ENCODE measurements at places on chromosomes 1 and 21.

GRCh38 chr1:155912056-155912536, 947 bp upstream of the RIT1 start:
- DNase-seq = no peak

DNA sequence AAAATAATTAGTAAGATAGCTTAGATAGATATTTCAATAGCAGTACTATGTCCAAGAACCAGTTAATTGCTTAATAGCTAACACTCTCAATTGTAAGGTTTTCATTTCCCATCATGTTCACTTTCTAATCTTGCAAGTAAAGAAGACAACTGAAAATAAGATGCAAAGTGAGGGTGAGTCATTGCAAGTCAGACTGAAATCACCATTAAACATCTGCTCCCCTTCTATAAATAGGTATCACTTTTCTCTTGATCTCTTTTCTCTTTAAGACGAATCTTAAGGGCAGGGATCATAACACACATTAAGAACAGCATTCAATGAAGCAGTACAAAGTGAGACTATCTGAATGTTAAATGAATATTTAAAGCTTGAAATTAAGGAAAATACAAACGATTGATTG, 40.4 kb downstream of the UBR4 start:
- DNase-seq = no peak

- DNase-seq = no peak
Observed at GRCh38 chr1:27445177-27445936, 44.6 kb downstream of the WASF2 start.

GRCh38 chr1:210707300-210708240, 378.9 kb downstream of the HHAT start:
- DNase-seq = no peak

DNA sequence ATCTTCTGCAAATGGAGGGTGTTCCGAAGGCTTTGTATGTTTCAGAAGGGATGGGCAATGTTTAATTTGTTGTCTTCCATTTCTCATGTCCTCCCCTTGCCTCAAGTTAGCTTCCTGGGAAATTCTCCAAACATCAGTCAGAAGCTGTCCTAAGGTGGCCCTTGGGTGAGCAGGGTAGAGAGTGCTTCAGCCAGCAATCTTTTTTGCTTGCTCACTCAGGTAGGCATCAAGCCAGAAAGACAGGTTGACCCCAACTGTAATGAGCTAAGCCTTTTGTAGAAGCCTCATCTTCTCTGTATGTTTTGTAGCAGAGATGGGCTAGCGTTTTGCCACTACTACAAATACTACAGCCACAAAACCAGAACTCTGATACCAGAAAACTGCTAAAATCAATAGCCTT, 321.5 kb upstream of the FAM78B start:
- no peak for DNase-seq

DNA sequence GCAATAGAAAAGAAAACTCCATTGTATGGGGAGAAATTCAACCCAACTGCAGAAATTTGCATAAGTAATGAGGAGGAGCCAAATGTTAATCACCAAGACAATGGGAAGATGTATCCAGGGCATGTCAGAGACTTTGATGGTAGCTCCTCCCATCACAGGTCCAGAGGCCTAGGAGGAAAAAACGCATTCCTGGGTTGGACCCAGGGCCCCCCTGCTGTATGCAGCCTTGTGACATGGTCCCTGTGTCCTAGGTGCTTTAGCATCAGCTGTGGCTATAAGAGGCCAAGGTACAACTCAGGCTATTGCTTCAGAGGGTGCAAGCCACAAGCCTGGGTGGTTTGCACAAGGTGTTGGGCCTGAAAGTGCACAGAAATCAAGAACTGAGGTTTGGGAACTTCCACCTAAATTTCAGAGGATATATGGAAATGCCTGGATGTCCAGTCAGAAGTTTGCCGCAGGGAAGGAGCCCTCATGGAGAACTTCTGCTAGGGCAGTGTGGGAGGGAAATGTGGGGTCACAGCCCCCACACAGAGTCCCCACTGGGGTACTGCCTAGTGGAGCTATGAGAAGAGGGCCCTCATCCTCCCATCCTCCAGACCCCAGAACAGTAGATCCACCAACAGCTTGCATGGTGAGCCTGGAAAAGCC, 162.3 kb downstream of the TGFB2 start:
- no peak for DNase-seq

DNA sequence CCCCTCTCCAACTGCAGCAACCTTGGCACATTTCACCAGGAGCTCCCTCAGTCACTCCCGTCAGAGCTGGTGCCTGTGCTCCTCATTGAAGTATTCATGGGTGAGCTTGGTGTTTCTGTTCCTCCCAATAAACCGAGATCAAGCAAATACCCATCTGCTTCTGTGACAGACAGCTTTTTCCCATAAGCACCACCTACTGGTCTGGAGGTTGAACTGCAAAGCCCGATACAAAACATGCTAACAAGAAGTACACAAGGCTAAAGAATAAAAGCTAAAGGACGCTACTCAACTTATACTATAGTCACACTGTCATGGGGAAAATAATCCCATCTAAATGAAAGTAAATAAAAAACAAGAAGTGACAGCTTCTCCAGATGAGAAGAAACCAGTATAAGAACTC, 111.9 kb upstream of the C21orf91 start:
- no peak for DNase-seq

DNA sequence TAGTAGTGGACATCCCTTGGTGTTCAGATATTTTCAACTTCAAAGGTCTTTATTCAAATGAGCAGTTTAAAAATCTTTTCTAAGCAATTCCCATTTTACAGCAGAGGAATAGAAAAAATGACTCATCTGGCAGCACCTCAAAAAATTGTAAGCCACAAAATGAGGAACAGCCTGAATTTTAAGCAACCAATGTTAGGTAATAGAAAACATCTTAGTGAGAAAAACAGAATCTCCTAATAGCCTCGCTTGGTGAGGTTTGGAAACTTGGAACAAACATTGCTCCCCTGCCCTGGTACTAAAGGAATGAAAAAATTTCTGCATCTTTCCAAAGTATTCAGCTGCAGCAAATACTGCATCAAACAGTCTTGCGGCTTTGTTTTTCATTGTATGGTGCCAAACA, 264.4 kb downstream of the NTNG1 start:
- DNase-seq = no peak

GRCh38 chr1:64683419-64683818, 61.5 kb upstream of the RAVER2 start:
- DNase-seq = no peak

GRCh38 chr1:162645666-162646065, 13.4 kb downstream of the DDR2 start:
- no peak for DNase-seq

- peak; percentile 21 for DNase-seq
Observed at GRCh38 chr1:226719596-226720387, 19.3 kb downstream of the ITPKB start.

GRCh38 chr1:118291661-118292060, 106.6 kb upstream of the SPAG17 start:
- DNase-seq = no peak

DNA sequence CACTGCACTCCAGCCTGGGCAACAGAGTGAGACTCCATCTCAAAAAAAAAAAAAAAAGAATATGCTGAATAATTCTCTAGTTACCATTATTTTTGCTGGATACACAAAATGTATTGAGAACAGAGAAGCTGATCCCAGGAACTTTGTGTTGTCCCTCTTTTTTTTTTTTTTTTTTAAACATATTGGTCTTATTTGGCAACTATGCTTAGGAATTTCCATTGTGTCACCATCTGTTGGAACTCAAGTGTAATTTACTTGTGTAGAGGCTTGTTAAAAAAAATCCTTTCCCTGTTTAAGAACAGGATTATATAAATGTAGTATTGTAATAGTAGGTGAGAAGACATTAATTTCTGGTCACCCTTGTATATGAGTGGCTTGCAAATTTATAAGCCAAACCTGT, 28.6 kb downstream of the CAMSAP2 start:
- no peak for DNase-seq

DNA sequence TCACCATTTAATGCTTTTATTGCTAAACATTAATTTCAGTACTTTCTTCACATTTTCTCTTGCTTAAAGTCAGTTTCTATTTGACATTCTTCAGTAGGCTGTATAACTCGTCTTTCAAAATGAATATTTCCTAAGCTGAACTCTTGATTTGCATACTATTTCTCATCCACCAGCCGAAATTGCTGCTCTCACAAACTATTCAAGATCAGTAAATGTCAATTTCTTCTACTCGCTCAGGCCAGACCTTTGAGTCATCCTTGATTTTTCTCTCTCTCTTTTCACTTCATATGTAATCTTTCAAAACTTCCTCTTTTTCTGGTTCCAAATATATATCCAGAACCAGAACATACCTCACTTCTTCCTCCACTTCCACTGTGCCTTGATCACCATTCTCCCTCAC, 990.0 kb downstream of the KCNT2 start:
- no peak for DNase-seq

- no peak for DNase-seq
Observed at GRCh38 chr1:211129776-211130175, 4.2 kb downstream of the KCNH1 start.

- no peak for DNase-seq
Observed at GRCh38 chr1:57218487-57219079, 205.3 kb downstream of the DAB1 start.

DNA sequence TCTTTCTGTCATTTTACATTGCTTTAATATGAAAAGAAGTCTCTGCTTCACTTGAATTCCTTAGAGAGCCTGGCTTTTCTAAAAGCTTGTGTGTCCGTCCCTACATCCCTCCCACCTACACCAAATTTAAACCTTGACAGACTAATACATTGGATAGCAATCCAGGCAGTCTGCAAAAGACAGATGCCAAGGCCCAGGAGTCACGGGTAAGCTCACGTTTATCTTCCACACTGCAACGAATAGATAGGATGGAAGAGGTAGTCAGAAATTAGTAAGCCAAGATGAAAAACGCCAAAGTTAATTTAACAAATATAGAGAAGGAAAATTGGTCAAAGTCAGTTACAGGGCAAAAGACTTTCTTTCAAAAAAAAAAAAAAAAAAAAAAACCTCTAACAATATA, 338.1 kb downstream of the SMYD3 start:
- DNase-seq = no peak

DNA sequence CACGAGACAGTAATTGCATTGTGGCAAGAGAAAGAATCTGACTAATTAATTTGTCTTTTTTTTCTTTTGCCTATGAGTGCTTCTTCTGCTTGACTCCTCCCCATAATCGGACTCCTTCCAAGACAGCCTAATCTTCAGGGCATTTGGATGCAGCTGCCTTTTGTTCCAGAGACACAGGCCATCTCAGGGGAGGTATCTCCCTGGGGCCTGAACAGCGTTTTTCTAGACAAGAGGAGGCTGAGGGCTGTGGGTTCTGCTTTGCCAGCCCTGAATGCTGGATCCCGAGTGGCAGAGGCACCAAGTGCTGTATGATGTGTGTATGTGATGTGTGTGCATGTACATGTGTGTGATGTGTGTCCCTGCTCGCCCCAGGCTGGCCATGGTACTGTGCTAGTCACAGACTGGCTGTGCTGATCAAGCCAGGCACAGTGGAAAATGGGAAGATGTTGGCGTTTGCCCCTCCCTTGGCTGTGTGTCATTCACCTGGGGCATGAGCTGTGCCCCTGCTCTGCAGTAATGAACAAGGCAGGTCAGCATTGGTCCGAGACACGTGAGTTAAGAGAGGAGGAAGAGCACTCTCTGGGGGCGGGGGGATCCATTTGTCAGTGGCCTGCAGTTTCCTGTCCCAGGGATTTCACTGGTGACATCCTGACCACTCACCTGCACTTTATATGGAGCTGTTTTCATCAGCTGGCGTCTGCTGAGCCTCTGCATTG, 77.2 kb downstream of the ADARB1 start:
- no peak for DNase-seq

- DNase-seq = no peak
Observed at GRCh38 chr1:219794085-219794743, 134.1 kb downstream of the SLC30A10 start.

DNA sequence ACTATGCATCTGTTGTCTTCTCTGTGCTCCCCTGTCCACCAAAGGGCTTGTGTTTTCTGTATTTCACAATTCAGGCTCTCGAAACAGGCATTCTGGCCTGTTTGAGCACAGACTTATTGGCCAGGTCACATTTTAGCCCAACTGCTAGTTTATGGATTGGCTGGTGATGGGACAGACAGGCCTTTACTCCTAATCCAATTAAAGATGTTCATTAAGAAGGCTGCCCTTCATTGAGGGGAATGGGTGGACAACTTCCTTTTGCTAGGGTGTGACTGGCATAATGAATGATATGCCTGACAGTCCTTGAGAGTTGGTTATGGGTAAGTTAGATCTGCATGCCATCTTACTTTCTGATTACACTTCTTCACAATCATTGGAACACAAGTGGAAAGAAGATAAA, 86.4 kb downstream of the LTN1 start:
- DNase-seq = no peak

DNA sequence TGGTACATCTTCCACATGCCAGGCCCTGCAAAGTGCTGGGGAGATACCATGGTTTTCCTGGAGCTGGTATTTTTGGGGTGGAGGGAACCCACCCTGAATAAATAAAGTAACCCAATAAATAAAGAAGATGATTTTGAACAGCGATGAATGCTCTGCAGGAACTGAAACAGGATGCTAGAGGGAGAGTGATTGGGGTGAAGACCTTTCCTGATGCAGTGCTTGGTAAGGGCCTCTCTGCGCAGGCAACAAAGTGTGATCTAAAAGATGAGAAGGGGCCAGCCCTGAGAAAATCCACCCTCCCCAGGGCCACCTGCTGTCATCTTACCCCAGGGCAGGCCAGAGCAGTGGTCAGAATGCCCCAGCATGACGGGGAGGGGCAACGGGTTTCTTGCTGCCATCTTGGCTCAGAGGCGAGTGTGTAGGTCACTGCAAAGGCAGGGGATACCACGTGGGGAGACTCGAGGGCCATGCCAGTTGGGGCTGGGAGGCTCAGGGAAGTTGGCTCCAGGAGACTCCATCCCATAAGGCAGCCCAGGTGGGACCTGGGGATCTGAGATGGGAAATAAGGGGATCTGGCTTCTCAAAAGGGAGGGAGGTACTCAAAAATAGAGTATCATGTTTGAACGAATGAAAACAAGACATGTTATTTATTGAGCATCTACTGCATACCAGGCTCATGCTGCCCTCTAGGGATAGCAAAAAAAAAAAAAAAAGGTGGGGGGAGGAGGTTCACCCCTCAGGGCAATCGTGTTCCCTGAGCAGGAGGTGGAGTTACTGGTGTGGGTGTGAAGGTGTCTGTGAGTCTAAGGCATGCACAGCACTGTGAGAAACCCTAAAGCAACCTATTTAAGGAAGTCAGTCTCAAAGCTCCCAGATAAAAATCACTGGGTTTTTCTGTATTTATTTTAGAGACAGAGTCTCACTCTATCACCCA, 2.8 kb downstream of the SRARP start:
- no peak for DNase-seq

GRCh38 chr1:70896224-70896623, 151.4 kb downstream of the PTGER3 start:
- DNase-seq = no peak

- DNase-seq = no peak
Observed at GRCh38 chr1:219120624-219121544, 52.8 kb upstream of the LYPLAL1 start.

GRCh38 chr1:102578804-102579203, 529.5 kb downstream of the COL11A1 start:
- DNase-seq = no peak

GRCh38 chr1:222767152-222767571, 30.2 kb downstream of the FAM177B start:
- no peak for DNase-seq
